ENCODE measurements at places on chromosomes 6 and 20. TPM values are rescaled to one million over a fixed set of nuclear protein-coding genes. Genes with fewer than 3 reads are reported as not detected.

GRCh38 chr20:37981568-37981967 lies 51.7 kb downstream of the TTI1 start:
- ATAC-seq, result no peak

GRCh38 chr6:110139052-110139451 lies 40.4 kb downstream of the WASF1 start:
- ATAC-seq, result no peak

DNA sequence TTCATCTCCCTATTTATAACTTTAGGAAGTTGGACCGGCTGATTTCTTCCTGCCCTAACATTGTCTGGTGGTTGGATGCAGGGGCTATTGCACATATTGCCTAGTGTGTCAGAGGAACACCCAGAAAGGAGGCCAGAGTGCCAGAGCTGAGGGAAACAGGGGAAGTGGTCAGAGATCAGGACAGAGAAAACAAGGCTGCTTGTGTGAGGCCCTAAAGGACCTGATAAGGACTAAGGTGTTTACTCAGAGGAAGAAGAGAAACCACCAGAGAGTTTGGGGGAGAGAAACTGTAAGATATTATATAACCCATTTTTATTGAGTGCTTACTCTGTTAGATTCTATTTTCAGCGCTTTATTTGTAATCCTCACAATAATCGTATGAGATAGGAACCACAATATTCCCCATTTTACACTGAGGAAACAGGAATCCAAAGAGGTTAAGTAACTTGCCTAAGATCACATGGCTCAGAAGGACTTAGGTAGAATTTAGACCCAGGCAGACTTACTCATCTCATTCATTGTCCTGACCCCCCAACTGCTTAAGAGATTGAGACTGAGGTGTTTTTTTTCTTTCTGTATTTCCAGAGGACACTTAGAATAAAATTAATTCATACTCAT lies 54.0 kb upstream of the REV3L start:
- peak; percentile 52 for ATAC-seq

The LRRC1 gene
- 28.3 TPM for total RNA-seq

The TNXB gene
- 394 TPM for total RNA-seq

The C6orf58 gene
- total RNA-seq, result not detected

Data from gastroesophageal sphincter (tissue), 4 donors.